Neuronal stem cell (in vitro differentiated cells): ENCODE measurements at places on chromosomes 16 and 17.

GRCh38 chr17:45639297-45639849, 144.7 kb upstream of the CRHR1 start:
- no peaks in the 10 kb centered on the region for H3K27me3 ChIP-seq
- no peak overlapping the region for H3K4me3 ChIP-seq
- peaks cover 39% of the 10 kb centered on the region for H3K36me3 ChIP-seq
- no peaks in the 10 kb centered on the region for H3K4me1 ChIP-seq
- H3K27ac ChIP-seq: no peak overlapping the region

DNA sequence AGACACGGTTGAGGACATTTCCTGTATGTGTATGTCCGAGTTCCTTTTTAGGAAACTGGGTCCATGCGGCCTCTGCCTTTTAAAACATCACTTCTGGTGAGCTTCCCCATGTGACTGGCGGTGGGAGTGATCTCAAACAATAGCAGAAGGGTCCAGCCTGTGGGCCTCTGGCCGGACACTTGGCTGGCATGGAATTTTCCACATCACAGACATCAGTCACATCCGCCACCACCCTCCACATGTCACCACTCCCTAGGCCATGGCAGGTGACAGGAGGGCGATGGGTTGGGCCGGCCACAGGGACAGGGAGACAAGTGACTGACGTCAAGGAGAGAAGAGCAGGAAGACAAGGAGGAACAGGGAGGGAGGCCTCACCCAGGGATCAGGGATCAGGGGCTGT, 83.7 kb downstream of the DNAH17 start:
- peaks cover 7% of the 10 kb centered on the region for H3K4me1 ChIP-seq
- H3K36me3 ChIP-seq: no peaks in the 10 kb centered on the region
- DNase-seq: no peak
- no peak overlapping the region for H3K27ac ChIP-seq
- H3K27me3 ChIP-seq: no peaks in the 10 kb centered on the region

- DNase-seq: no peak
- no peak overlapping the region for H3K4me3 ChIP-seq
Observed at GRCh38 chr17:15447928-15448579, 19.4 kb downstream of the CDRT4 start.

- H3K27me3 ChIP-seq: no peaks in the 10 kb centered on the region
- H3K36me3 ChIP-seq: no peaks in the 10 kb centered on the region
- peaks cover under 1% of the 10 kb centered on the region for H3K4me1 ChIP-seq
- no peak overlapping the region for H3K4me3 ChIP-seq
- DNase-seq: no peak
- H3K27ac ChIP-seq: no peak overlapping the region
Observed at GRCh38 chr17:49445591-49445990, 30.9 kb upstream of the PHB1 start.

DNA sequence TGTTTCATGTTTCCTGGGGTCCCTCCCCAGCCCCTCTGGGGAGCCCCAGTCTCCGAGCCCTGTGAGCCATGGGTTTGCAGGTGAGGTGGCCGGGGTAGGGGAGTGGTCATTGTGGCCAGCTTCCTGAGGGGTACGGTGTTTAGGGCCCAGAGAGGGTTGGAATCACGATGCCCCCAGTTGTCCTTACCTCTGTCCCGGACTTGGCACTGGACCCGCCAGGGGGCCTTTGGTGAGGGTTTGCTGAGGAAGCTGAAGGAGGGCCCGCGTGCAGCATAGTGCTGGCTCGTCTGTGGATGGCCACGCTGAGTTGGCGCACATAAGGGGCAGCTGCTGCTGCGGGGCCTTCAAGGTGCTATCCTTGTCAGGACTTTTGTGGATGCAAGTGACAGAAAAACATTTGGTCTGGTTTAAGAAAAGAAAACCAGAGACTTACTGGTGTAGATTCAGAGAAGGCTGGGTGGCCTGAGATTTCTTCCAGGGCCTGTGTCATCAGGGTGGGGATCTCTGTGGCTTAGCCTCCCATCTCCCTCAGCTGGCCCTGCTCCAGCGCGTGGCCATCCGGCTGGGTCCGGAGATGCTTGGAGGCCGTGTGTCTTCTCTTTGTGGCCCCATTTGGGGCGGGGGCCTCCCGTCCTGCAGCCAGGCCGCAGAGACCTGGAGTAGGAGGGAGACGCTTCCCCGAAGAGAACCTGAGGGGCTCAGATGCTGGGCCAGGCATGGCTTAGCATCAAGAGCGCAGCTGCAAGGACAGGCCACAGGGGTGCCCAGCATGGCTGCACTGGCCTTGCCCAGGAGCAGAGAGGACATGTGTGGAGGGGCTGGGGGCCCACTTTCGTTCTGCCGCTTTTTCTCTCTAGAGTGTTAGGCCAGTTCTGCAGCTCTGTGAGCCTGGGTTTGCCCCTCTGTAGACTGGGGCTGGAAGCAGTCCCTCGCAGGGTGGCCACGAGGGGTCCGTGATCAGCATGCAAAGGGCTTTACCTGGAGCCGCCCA, 33.7 kb upstream of the NUDT16L1 start:
- H3K4me3 ChIP-seq: no peak overlapping the region
- H3K36me3 ChIP-seq: peaks cover 74% of the 10 kb centered on the region
- no peak overlapping the region for H3K27ac ChIP-seq
- H3K27me3 ChIP-seq: no peaks in the 10 kb centered on the region

DNA sequence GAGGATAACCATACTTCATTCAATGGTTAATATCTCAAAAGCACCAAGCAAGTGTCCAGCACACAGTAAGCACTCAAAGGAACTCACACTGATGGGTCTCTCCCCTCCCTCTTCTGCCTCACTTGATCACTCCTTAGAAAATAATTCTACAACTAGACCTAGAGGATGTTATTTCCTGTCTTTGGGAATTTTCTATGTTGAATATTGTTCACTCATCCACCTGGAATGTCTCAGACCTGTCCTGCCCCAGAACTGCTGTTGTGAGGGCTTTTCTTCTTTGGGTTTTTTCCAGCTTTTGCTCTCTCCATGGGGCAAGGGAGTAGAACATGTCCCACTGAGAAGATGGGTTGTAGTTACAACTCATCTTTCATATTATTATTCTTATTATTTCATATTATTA, 25.3 kb downstream of the NXPH3 start:
- H3K36me3 ChIP-seq: peaks cover 94% of the 10 kb centered on the region
- H3K27ac ChIP-seq: no peak overlapping the region
- no peak for DNase-seq
- H3K4me1 ChIP-seq: peaks cover 17% of the 10 kb centered on the region

DNA sequence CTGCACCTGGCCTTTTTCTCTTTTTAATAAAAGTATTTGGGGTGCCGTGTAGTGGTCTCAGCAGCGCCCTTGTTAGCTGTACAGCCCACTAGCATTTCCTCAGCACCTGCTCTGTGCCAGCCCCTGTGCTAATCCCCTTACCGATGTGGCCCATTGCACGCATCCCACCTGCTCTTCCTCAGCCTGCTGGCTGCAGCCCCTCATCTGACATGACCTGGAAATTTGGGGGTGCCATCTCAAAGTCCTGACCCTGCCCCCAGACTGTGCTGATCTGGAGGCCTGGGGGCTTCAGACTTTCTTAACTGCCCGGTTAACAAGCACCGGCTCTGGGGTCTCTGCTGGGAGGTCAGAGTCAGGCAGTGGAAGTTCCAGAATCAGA, 10.4 kb downstream of the GPRC5C start:
- H3K27ac ChIP-seq: no peak overlapping the region
- peaks cover 6% of the 10 kb centered on the region for H3K4me1 ChIP-seq
- H3K27me3 ChIP-seq: no peaks in the 10 kb centered on the region
- peaks cover 19% of the 10 kb centered on the region for H3K36me3 ChIP-seq
- no peak for DNase-seq

DNA sequence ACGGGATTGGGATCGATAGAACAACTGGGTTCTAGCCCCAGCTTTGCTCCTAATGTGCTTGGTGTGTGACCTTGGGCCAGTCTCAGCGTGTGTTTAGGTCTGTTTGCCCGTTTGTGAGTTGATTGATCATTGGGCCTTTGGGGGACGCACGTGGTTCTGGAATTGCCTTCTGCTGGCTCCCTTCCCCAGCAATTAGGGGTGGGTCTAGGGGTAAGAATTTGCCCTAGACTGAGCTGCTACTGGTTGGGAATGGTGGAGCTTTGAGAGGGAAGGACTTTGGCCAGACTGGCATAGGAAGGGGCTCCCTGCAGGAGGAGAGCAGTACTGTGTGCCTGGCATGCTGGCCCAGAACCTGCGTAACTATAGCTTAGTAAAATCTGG, 1.5 kb downstream of the SPNS2 start:
- no peak for DNase-seq
- peaks cover 18% of the 10 kb centered on the region for H3K4me1 ChIP-seq
- no peaks in the 10 kb centered on the region for H3K36me3 ChIP-seq
- H3K27ac ChIP-seq: no peak overlapping the region
